Activated B cell treated with CpG ODN at 0.5 μM for 24 hours (primary cell): ENCODE measurements at places on chromosomes 1 and 21. TPM values are rescaled to one million over a fixed set of nuclear protein-coding genes. Genes with fewer than 3 reads are reported as not detected.

- no peak for DNase-seq
These were observed 126.3 kb upstream of the TMPRSS2 start for GRCh38 chr21:41634211-41634694.

Gene RAB7B
- total RNA-seq = not detected in 2 replicates

Gene RC3H1
- 45.6 and 55.6 TPM in 2 replicates for total RNA-seq

GRCh38 chr1:231612393-231613089, 14.0 kb upstream of the DISC1 start:
- peak; percentile 51 for DNase-seq

DNA sequence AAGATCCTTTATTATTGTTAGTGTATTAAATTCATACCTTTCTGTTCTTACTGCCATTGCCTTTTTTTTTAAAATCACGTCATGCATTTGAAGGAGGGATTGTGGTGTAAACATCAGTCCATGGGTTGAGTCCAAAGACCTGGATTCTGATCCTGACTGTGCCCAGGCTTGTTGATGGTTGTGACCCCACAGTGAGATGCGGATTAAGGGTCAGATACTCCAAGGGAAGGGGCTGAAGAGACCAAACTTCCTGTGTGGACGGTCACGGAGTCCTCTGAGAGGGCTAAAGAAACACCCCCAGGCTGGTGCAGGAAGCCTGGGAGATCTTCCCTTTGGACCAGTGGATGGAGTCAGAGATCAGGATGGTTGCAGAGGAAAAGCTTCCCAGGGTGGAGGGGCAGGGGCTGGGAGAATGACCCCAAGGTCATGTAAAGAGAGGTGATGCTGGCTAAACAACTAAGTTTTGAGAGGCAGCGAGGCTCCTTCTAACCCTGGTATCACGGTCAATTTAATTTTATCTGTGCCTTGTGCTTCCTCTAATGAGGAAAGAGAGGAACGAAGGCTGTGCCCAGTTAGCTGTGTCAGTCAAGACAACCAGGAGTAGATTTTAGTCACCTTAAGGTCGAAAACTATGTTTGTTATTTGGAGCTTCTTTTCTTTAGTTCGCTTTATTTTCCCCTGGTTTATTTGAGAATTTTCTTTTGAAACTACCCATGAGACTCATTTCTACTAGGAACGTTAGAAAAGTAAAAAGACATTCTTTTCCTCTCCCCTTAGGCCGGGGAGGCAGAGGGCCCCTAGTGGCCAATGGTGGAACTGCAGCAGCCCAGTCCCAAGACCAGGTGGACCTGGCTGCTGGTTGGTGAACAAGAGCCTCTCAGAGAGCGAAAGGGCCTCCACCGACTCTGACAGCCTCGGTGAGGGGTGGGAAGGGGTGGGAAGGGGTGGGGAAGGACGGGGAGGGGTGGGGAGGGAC, 8.7 kb upstream of the GPR161 start:
- peak; percentile 80 for DNase-seq

GRCh38 chr21:33377221-33377920, 25.8 kb upstream of the IFNGR2 start:
- no peak for DNase-seq

DNA sequence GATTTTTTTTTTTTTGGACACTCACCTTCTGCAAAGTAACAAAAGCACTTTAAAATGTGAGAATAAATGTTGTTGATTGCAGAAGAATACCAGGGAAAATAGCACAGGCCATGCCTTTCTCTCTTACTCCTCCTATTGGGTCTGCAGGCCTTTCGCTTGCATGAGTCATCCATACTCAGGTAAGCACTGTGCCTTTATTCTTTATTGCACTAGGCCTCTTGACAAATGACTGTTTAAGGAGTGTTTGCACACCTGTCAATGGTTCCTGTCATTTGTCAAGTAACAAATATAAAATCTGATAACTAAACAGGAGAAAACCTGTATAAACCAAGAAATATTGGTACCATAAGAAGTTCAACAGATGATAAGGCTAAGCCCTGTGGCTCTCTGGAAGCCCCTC, 106.5 kb downstream of the RGS7 start:
- DNase-seq = no peak

GRCh38 chr1:113185463-113186104, 112.6 kb downstream of the LRIG2 start:
- DNase-seq = no peak

DNA sequence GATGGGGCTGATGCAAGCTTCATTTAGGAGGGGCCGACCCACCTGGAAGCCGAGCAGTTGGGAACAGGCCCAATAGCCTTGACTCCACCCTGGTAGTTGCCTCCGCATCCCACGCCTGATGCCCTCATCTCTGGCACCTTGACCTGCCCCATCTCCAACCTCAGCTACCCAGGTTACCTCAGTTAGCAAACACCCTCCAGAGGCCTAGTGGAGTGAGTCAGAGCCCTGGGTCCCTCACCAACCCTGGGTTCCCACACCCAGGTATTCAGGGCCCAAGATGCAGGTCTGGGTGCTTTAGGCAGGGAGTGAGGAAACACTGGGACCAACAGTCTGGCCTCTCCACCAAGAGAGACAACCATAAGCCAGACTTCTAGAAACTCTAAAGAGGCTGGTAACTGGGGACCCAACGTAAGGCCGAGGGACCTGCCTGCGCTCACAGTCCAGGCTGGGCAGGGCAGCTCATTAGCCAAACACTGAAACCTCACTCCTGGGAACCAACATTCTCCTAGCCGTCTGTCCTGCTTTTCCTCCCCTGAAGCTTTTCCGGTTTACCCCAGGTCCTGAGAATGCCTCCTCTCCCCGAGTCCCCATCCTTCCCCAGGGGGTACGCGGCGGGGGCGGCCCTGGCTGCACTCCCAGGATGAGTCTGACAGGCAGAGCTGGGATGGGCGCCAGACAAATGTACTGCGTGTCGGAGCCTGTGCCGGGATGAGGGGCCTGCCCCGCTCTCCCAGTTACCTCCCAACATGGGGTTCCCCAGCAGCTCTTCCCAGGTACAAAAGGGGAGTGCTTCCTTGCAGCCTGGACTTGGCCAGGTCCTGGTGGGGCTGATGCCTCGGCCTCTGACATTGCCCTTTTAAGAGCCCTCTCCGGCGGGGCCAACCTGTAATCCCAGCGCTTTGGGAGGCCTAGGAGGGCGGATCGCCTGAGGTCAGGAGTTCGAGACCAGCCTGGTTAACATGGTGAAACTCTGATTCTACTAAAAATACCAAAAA, 8.9 kb upstream of the CELSR2 start:
- DNase-seq = no peak

GRCh38 chr1:39960431-39960958, 5.5 kb downstream of the MFSD2A start:
- DNase-seq = peak; percentile 50

Gene PDZK1
- 0.13 TPM in 1 of 2 replicates, not detected in the other for total RNA-seq

DNA sequence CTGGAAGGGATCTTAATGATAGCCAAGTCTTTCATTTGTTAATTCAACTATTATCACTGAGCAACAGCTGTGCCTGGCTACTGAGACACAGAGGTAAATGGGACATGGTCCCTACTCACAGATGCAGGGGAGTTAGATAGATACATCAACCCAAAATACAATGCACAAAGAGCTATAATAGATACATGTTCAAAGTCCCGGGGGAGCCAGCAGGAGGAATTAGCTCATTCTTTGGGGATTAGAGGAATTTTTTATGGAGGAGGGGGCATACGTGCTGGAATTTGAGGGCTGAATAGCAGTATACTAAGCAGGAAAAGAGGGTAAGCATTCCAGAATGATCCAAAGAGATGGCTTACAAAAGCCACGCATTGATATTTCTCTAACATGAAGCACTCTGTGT, 34.6 kb downstream of the C8B start:
- DNase-seq = no peak

Gene OR2T2
- 3.2 and 4.1 TPM in 2 replicates for total RNA-seq

DNA sequence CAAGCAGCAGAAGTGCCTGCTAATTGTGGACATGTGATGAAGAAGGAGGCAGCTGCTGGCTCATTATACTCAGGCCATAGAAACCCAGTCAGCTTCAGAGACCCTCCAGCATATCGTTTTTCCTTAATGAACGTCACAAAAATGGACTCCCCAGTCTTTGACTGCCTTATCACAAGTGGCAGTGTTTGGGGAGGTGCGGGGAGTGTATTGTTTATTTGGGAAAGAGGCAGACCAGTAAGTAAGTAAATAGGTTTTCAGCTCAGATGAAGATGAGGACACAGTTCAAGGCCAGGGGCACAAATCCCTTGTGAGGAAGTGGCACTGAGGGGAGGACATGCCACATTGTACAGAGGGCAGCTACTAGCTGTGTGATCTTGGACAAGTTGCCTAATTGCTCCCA, 43.5 kb upstream of the NRDC start:
- DNase-seq = no peak

GRCh38 chr1:19525607-19526545, 40.5 kb upstream of the CAPZB start:
- DNase-seq = no peak

Gene TDRD5
- total RNA-seq = not detected in 2 replicates

DNA sequence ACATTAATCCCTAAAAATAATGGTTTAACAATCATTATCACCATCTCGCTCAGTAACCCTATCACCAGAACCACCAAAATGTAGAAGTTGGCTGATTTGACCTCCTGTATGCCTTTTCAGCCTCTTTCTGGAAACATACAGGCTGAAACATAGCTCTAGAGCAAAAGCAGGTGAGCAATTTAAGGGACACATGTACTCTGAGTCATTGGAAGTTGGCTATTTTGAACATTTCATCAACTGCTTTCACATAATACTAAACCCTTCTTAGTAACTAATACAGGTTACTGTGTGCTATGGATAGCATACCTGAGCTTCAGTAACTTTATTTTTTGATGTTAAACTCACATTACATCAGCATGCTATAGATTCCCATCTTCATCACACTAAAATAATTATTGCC, 19.8 kb upstream of the DDAH1 start:
- DNase-seq = no peak

- no peak for DNase-seq
These were observed 70.3 kb downstream of the DHRS3 start for GRCh38 chr1:12547586-12548225.

GRCh38 chr1:30275926-30276764, 447.2 kb downstream of the MATN1 start:
- no peak for DNase-seq

DNA sequence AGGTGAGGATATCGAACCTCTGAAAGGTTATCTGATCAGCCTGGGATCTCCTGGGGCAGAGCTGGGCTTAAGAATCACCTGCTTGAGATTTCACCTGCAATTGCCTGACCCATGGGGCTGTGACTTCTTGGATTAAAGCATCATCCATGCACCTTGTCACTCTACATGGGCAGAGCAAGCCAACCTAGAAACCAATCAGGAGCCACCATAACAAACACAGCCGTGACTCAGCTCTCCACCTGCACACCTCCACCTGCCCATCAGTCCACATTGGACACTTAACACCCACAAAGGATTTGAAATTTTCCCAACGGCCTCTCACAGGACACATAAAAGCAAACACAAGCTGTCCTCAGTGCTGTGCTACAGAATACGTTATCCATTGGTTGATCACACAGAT, 35.1 kb upstream of the ETS2 start:
- DNase-seq = no peak

Gene LRRC7
- not detected in 2 replicates for total RNA-seq

DNA sequence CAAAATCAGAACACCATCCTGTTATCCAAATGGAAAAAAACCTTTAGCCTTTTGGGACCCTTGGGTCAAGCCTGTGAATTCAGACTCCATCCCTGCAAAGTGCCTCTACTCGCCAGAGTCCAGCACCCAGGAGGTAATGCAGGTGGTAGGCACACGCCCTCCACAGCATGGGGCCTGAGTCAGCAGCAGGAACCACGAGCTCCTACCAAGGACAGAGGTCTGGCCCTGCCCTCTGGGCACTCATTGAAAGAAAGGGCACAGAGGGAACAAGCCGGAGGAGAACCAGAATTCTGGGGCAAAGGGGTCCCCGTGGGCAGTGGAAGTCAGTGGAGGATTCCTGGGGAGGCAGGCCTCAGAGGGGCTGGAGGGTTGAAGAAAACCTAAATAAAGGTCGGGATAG, 438.1 kb downstream of the NPHP4 start:
- no peak for DNase-seq

Gene SLC5A9
- total RNA-seq = not detected in 2 replicates

DNA sequence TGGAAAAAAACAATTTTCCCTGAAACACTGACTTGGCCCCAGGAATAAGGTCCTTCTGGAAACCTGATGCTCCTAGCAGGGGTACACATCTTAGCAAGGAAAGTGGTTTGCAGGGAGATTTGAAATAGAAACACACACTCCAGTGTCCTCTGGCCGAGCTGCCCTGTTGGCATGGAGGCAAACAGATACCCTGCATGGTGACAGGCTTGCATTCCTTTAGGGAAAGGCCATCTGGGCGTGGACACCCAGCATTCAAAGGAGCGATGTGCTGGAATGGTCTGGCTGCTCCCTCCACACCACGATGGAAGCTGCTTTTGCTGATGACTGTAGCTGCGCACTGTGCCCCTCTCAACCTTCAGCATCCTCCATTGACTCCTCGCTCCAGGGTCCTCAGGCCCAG, 41.5 kb upstream of the BCAR3 start:
- no peak for DNase-seq

GRCh38 chr1:10459184-10459583, 9.4 kb downstream of the CORT start:
- no peak for DNase-seq

GRCh38 chr1:155947292-155947691, 5.9 kb downstream of the RXFP4 start:
- no peak for DNase-seq

DNA sequence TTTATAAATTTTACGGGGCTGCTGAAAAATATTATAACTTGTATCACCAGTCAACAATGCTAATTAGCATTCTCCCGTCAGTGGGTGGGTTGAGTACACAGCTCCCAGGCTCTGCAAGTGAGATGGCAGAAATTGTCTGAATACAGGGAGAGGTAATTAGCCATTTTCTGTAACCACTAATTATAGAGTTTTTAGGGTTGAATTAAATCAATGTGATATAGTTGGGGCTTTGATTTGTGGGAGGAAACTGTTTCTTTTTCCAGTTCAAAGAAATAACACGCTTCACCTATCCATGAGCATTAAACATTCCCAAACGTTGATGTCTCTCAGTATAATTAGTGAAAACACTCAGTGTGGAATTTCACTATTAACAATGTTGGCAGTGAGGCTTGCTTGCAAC, 1.5 kb downstream of the VANGL1 start:
- no peak for DNase-seq

DNA sequence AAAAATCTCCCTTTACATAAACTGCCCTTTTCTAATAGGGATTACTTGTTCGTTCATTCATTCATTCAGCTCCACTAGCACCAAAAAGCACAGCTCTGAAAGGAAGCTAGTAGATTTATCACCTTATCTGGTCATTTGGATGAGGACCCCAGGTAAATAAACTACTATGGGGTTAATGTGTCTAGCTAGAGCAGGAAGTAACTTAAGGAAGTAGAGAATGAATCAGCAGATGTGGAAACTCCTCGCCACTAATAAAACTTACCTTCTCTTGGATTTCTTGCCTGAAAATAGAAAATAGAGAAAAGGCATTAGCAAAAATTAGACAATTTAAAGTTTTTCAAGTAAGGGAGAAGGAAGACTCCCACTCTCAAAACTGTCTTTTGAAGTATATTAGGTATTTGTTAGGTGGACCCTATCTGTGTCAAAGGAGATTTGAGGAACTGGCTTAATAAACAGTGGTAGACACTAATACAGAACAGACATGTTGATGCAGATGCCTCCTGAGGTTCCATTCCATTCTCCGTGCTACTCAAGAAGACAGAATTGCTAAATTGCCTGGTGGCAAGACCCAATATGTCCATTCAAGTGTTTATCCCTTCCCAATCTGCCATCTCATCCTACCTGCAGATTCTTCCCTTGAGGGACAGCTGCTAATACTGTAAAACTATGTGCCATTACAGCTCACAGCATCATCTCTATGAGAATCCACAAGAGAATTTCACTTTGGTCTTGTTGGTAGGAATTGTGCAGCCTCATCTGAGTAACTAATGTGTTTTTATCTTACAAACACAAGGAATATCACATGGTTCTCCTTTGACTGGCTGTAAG, 14.9 kb downstream of the SELL start:
- no peak for DNase-seq
